Stimulated activated CD4-positive, alpha-beta T cell treated with anti-CD3 and anti-CD28 coated beads, Interleukin-12 subunit alpha, Interleukin-12 subunit beta, amount 100 ng/mL, for 4 hours (primary cell): ENCODE measurements at places on chromosomes 5 and 9.

DNA sequence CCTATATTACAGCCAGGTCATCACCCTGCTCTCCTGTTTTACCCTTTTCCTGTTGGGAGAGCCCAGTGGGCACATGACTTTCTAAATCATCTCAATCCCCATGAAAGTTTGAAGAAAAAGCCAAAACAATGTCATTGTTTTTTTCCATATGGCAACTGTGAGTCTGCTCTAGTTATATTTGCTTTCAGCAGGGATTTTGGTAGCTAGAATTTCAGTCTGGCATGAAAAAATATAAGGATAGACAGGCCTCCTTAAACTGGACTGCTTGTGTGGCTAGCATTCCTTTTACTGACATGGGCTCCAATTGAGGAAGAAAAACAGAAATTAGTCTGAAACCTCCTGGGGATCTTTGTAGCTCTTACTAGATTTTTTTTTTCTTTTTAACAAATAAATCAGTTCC, 25.6 kb downstream of the MOCS2 start:
- no peak for DNase-seq

GRCh38 chr9:4421847-4422246, 68.4 kb upstream of the SLC1A1 start:
- DNase-seq = no peak

DNA sequence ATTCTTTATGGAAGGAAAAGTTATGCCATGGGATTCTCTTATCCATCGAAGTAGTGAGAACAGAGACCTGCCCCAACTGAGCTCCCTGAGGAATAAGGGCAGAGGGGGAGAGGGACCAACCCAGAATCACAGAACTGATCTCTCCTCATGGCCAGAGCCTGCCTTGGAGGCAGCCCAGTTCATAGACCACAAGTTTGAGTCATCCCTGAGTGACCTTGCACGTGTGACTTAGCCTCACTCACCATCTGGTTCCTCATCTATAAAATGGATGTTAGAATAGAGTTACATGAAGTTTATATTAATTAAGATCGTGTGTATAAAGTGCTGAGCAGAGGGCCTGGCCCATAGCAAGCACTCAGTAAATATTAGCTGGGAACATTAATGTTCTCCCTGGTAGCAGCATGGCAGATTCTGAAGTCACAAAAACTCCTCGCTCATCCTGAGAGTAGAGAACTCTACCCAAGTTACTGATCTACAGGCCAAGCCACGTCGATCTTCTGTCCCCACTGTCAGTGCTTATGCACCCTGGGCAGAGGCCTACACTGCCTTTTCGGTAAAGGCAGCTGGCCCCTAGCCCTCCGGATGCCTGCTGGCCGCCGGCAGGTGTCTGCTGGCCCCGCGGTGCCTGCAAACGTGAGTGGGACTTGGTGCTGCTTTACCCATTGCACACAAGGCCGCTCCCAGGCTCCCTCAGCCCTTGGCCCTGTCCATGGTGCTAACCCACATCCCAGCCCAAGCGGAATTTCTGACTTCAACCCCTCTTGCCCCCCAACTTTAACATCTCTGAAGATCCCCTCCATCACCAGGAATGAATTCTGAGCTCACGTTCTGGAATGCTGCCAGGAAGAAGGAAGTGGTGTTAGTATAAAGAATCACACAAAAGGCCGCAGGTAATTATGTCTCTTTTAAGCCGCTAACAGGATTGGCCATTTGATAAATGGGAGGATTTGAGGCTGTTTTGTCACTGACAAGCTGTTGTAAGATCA, 61.1 kb upstream of the ARAP3 start:
- DNase-seq = no peak

DNA sequence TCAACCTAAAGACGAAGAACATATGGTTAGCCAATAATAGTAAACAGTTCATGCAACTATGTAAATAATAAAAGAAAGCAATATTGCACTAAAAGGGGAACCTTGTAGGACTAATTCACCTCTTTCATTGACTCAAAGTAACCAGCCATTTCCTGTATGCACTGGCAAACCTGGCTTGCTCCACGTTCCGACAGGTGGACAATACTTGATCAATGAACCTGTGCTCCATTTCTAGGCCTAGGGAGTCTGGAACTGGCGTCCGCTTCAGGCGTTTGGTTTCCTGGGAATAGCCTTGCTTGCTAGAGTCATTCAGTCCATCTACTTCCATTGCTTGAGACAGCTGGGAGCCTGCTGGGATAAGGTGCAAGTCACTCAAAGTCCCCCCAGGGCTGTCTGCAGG, 41.6 kb downstream of the PTAR1 start:
- no peak for DNase-seq
